Osteocyte (in vitro differentiated cells): ENCODE measurements at places on chromosomes 4 and X. TPM values are rescaled to one million over a fixed set of nuclear protein-coding genes. Genes with fewer than 3 reads are reported as not detected.

- H3K36me3 ChIP-seq = no peaks in the 10 kb centered on the region
- no peak overlapping the region for H3K4me3 ChIP-seq
- H3K4me1 ChIP-seq = no peaks in the 10 kb centered on the region
- H3K27ac ChIP-seq = no peak overlapping the region
- H3K27me3 ChIP-seq = peaks cover 38% of the 10 kb centered on the region
Measured at GRCh38 chr4:41301137-41301536, 44.4 kb downstream of the UCHL1 start.

P2RY4 gene
- 0.27 TPM in 1 of 2 replicates, not detected in the other for total RNA-seq

TEX13A gene
- not detected in 2 replicates for total RNA-seq

CLCN4 gene
- 2.3 and 3.7 TPM in 2 replicates for total RNA-seq

DNA sequence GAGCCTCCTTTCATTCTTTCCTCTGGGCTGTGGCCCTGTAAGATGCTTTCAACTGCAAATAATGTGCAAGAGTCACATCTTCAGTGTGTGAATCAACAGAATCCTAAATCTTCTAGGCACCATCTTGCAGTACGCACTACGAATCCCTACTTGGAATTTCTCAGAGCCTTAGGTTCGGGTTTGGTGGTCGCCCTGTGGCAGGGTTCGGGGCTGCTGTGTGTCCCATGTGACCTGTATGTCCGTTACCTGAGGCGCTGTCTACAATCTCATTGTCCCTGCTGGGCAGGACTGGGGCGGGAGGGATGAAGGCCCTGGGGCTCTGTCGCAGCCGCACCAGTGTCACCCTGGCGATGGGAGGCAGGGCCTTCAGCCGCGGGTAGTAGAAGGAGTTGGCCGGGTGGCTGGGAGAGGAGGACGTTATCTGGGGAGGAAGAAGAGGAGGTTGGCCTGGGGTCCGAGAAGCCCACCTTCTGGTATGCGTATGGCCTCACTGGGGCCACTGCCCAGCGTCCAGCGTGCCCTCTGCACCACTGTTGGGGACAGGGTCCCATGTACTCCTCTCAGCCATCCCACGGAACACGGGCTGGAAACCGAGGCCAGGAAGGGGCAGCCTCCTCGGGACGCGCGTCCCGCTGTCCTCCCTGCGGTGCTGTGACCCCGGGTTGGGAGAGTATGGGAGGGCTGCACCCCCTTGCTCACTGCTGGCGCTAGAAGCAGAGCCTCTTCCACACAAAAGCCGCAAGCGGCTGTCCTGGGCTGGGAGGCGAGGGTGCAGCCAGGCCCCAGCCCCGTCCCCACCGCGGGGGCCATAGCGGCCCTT, 2.0 kb downstream of the SPON2 start:
- H3K27ac ChIP-seq = no peak overlapping the region
- H3K4me1 ChIP-seq = peaks cover 47% of the 10 kb centered on the region
- H3K36me3 ChIP-seq = peaks cover 5% of the 10 kb centered on the region
- H3K4me3 ChIP-seq = peak overlapping the region; percentile 29
- peaks cover 2% of the 10 kb centered on the region for H3K27me3 ChIP-seq

AWAT1 gene
- not detected in 2 replicates for total RNA-seq
